ENCODE measurements at places on chromosomes 3 and 15.

DNA sequence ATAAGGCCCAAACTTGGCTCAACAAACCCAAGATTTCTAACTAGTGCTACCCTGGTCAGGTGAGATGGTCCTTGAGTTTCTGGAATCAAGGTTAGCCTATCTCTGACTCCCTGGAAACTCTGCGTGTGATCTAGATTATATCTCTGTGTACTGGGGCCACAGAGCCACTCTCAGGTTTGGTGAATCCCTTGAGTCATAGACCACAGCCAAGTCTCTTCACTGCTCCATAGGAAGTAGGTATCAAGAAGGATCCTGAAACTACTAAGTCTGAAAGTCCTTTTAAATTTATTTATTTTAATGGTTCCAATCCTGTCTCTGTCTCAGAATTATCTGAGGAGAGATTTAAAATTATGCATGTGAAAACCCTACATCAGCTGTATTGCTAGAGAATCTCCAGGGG is 99.1 kb downstream of the TUSC7 start:
- no peak for DNase-seq

- peak; percentile 70 for DNase-seq
Measured at GRCh38 chr15:94174399-94174802, 57.0 kb upstream of the MCTP2 start.

GRCh38 chr3:100002599-100003350 is 111.5 kb downstream of the FILIP1L start:
- DNase-seq: peak; percentile 3

GRCh38 chr3:59573911-59574310 is 524.1 kb upstream of the CFAP20DC start:
- DNase-seq: no peak

DNA sequence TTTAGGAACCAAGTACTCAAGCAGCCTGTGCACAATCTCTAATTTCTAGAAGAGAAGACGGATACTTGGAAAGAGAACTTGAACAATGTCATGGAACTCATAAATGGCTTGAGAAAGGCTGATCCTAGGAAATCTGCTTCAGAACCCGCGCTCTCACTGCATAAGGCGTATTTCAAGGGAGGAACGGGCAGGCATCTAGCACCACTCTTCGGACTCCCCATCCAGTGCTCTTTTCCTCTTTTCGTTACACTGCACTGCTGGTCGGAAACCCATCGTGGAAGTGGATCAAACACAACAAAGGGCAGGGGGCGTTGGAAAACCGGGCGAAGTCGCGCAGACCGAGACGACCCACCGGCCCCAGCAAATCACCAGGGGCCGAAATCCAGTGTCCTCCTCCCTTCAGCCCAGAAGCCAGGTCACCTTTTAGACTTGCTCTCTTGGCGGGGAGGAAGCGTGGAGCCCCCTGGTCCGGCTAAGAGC is 539 bp upstream of the TLNRD1 start:
- no peak for DNase-seq

DNA sequence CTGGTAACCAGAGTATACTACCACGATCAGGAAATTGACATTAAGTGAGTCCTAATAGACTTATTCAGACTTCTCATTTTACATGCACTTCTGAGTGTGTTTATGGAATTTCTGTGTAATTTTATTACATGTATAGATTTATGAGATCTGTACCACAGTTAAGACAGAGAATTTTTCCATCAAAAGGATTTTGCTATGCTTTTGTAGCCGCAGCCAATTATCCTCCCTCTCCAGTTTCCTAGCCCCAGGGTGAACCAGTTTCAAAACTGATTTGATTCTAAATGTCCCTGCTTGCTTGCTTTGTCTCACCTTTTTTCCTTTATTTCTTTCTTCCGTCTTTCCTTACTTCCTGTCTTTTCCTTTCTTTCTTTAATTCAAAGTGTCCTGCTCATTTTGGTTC is 661.2 kb upstream of the BCHE start:
- no peak for DNase-seq

DNA sequence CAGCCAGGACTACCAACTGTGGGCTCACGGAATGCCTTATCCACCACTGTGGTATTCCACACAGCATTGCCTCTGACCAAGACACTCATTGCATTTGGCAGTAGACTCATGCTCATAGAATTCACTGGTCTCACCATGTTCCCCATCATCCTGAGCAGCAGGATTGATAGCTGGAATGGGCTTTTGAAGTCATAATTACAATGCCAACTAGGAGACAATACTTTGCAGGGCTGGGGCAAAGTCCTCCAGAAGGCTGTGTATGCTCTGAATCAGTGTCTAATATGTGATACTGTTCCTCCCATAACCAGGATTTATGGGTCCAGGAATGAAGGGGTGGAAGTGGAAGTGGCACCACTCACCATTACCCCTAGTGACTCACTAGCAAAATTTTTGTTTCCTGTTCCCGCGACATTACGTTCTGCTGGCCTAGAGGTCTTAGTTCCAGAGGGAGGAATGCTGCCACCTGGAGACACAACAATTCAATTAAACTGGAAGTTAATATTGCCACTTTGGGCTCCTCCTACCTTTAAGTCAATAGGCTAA is 58.6 kb upstream of the CCDC80 start:
- DNase-seq: no peak

- DNase-seq: no peak
Measured at GRCh38 chr3:112376241-112376911, 43.4 kb downstream of the CD200 start.

DNA sequence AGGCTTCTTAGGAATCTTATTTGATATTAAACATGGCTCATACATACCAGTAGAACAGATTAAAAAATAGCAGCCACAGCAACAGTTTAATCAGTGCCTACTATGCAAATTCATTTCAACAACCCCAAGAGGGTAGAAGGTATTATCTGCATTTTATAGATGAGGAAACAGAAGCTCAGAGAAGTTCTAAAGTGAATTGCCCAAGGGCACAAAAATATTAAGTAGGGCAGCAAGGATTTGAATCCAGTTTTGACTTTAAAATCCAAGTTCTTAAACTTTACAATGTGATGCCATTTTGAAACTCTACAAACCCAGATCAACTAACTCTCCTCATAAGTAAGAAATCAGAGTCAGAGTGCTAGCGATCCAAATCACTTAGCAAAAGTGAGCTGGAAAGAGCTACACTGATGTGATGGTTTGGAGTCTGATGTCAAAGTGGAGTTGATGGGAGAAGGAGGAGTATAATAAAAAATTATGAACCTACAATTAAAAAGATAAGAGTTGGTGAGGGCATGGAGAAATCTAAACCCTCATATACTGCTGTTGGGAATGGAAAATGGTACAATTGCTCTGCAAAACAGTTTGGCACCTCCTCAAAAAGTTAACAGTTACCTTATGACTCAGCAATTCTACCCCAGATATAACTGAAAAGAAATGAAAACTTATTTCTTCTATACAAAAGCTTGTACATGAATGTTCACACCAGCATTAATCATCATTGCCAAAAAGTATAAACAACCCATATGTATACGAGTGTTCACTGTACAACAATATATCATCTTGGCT is 51.0 kb upstream of the PLXND1 start:
- peak; percentile 20 for DNase-seq

DNA sequence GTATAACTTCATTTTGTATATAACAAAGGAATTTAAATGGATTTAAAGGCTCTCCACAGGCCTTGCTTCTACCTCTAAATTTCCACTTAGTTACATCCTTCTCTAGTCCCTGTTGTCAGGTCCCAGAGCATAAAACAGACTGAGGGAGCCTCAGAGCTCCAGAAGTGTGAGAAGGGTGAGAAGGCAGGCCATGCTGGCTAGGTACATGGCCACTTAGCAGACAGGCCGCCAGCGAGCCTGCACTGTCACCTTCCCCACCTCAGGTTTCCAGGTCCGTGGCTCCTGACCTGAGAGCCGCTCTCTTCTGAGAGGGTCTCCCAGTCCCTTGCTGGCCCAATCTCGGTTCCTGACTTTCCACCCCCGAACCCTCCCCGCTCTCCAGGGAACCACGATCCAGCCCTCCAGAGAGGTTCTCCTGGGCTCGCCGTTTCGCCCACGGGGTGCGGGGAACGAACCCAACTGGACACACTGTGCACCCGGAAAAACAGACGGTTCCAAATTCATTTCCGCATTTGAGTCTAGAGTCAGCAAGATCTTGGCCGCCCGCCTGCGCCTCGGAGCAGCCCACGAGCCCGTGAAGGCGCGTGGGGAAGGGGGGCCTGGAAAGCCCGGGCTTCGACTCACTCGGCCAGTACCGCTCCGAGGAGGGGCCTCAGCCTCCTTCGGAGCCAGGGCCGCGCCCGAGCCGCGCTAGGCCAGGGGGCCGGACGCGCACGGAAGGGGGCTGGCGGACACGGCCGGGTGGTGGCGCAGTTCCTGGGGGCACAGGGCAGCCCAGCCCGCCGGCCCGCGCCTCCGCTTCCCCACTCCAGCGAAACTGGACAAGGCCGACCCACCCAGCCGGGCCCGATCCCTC is 16.7 kb upstream of the SOX2 start:
- no peak for DNase-seq

DNA sequence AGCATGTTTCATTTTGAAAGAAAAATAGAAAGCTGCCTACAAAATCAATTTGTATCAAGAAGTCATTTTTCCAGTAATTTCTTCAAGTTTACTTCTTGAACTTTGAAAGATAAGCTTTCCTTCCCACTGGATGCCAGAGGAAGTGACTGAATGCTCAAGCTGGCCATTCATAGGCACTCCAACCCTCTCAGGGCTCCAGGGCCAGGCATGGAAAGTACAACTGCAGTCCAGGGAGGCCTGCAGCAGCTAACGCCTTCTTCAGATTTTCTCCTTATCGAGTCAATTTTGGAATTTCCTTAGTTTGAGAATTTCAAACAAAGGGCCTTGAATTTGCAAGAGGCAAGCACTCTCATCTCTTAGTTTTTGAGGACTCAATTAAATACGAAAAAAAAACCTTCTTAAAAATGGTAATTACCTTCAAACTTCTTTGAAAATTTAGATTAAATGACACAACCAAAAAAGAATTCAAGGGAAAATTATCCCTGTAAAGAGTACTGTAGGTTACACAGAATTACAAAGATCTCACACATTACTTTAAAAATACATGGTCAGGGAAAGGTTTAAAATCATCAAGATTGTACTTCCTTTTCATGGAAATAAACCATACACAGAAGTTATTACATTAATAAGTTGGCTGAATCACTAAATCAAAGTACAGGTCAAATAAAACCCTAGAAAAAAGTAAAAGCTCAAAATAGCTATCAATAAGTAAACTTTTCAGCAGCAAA is 2.5 kb downstream of the UBP1 start:
- no peak for DNase-seq

GRCh38 chr3:37074178-37074577 is 80.9 kb downstream of the MLH1 start:
- DNase-seq: no peak

- DNase-seq: no peak
Measured at GRCh38 chr3:194185221-194185620, 49.3 kb downstream of the HES1 start.

DNA sequence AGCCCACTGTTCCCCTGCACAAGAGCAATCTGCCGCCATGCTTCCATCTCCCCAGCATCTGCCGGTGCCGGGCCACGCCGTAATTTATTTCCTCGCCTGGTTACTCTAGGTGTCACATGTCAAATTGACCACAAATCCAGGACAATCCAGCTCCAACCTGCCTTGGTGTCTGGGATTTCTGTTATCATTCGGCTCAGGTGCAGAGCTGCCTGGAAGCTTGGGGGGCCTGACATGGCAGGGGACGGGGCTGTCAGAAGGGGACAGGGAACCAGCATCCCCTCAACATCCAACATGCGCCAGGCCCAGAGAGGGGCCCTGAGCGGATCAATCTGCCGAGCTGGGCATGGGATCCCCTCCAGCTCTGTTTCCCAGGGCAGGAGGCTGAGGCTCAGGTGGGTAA is 47.9 kb downstream of the HMCES start:
- no peak for DNase-seq

DNA sequence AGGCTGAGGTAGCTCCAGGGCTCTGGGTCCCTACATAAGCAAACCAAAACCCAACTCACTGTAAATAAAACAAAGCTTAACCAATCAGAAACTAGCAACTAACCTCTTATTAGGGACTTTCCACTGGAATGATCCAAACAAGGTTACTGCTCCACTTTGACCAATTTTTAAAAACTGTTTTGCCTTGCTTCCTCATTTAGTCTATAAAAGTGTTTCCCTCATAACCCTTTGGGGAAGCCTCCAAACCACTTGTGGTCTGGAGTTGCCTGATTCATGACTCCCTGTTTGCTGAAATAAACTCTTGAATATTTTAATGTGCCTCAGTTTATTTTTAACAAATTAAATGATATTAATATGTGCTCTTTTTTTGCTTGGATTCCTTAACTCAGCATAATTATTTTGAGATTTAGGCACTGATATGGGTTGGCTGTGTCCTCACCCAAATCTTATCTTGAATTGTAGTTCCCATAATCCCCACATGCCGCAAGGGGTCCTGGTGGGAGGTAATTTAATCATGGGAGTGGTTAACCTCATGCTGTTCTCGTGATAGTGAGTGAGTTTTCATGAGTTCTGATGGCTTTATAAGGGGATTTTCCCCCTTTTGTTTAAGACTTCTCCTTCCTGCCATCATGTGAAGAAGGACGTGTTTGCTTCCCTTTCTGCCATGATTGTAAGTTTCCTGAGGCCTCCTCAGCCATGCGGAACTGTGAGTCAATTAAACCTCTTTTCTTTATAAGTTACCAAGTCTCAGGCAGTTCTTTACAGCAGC is 90.6 kb downstream of the CD200R1L start:
- no peak for DNase-seq

DNA sequence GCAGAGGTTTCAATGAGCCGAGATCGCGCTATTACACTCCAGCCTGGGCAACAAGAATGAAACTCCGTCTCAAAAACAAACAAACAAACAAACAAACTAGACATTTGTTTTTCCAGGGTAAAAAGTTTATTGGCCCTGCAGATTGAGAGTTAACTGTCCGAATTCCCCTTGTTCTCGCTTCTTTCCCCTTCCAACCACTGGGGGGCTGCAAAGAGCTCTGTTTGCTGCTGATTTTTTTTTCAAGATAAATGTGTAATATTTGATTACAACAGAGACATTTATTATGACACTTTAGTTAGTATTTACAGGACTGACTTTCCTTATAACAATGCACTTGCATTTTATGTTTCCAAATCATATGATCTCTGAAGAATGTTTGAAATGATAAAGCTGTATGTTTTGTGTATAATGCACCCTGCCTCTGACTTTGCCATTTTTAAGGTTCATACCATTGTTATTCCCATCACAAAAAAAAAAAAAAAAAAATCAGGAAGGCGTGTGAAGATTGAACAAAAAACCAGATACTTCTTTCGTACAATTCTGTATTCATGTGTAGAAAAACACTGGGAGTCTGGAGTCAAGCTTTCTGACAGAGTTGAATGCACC is 2.8 kb downstream of the CLSTN2 start:
- peak; percentile 24 for DNase-seq

DNA sequence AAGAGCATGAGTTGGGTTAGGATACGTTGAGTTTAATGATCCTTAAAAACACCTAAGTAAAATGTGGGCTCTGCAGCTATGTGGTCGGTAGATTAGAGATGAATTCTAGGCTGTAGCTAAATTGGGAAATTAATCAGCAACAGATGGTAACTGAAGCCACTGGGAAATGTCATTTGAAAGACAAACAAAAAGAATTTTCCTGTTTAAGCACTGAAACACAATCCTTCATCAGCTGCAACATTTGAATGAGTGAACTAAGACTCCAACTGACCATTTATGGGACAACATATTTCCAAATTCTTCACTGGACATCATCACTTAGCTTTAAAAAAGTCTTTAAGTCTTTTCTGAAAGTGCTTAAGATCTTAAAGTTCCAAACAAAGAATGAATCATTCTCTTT is 226.9 kb downstream of the ZNF385D start:
- no peak for DNase-seq

Data from activated CD4-positive, alpha-beta T cell treated with anti-CD3 and anti-CD28 coated beads, Interleukin-2, amount 50 U/mL, for 16 hours (primary cell).